NCI-H524 (cell line): ENCODE measurements at places on chromosomes 6 and 20.

DNA sequence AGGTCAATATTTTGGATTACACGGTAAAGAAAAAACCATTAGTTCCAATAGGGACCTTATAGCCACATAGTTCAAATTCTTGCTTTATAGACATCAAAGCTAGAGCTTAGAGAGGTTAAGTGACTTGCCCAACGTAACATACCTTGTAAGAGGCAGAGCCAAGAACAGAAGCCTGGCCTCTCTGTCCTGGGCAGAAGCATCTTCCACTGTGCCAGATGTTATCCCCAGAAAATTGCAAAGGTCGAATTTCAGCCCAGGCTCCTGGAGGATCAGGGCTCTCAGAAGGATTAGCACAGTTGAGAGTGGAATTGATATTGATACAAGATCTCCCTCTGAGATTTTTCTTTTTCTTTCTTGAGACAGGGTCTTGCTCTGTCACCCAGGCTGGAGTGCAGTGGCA, 6.1 kb downstream of the SMIM28 start:
- peak; percentile 90 for DNase-seq

- DNase-seq, result no peak
These were observed 128.1 kb downstream of the ISM1 start for GRCh38 chr20:13349235-13349604.

- DNase-seq, result no peak
These were observed 23.4 kb upstream of the SLCO4A1 start for GRCh38 chr20:62618611-62619529.

DNA sequence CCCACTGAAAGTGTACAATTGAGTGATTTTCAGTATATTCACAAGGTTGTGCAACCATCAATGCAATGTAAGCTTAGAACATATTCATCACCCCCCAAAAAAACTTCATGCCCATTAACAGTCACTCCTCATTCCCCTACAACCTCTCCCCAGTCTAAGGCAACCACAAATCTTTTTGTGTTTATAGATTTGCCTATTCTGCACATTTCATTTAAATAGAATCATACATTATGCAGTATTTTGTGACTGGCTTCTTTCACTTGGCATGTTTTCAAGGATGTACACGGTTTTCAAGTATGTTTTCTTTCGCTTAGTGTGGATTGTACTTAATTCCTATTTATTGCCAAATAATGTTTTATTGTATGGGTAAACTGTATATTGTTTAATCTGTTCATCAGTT, 329.3 kb upstream of the RNF24 start:
- DNase-seq, result no peak

DNA sequence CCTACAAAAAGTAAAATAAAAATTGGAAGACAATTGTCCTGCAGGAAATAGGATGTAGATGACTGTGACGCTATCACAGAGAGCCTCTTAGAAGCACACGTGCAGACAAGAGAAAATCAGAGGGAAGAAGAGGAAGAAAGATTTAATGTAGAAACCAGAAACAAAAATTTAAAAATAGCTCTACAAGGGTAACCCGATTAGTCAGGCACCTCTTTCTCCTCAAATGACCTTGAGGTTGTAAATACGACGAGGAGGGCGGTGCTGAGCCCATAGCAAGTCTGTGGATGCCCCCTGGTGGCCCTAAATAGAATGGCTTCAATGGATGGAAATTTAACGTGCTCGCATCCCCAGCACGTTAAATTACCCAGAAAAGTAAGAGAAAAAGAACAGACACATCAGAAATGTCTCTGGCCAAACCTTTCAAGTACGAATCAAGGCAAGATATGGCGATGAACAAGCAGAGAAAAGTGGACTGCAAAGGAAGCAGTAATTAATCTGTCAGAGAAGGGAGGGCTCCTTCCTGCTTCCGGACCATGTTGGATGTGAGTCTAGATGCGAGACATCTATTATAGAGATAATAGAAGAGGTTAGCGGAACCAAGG, 4.2 kb upstream of the PRPH2 start:
- peak; percentile 82 for DNase-seq

DNA sequence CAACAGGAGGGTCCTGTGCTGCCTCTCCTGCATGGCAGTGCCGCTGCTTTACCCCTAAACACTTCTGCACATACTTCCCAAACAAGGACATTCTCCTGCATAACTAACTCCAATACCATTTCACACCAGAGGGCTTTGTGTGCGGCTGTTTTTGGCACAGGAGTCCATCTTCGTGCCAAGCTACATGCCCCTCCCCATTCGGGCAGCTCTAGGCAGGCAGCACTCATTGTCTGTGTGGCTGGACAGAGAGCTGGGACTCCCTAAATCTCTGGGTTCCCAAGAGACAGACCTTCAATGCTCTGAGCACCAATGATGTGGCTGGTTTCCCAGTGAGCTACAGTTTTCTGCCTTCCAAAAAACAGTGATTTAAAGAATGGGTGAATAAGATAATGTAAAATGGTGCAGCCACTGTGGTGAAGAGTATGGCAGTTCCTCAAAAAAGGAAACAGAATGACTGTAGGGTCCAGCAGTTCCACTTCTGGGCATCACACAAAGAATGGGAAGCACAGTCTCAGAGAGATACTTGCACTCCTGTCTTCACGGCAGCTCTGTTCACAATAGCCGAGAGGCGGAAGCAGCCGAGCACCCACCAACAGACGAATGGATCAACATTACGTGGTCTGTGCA, 80.3 kb upstream of the DUSP22 start:
- DNase-seq, result no peak

- DNase-seq, result no peak
These were observed 437.7 kb upstream of the ADGRB3 start for GRCh38 chr6:68197356-68197755.

- DNase-seq, result no peak
These were observed 871.1 kb downstream of the KIF16B start for GRCh38 chr20:15702161-15702560.

- no peak for DNase-seq
These were observed 6.3 kb upstream of the WFDC13 start for GRCh38 chr20:45695496-45695895.

DNA sequence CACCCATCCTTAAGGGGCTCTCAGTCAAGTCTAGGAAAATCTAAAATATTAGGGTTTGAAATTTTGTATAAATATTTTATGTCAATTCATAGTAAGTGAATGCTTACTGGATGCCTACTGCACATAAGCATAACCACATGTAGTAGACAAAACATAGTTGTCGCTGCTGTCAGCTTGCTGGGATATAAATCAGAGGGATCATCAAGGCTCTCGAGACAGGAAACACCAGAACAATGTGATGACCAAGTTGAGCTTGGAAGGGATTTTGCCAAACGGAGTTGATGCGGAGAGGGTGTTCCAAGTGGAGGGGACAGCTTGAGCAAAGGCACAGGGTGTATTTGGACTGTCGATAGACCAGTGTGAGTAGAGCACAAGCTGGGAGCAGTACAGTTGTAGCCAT, 105.8 kb upstream of the SUPT3H start:
- no peak for DNase-seq

- DNase-seq, result no peak
These were observed 28.1 kb upstream of the QKI start for GRCh38 chr6:163386329-163386908.

- DNase-seq, result no peak
These were observed 74.3 kb downstream of the ADGB start for GRCh38 chr6:146673069-146673468.

- no peak for DNase-seq
These were observed 37.5 kb downstream of the HNF4A start for GRCh38 chr20:44392776-44393607.

GRCh38 chr20:41655962-41656618, 37.9 kb upstream of the CHD6 start:
- no peak for DNase-seq

DNA sequence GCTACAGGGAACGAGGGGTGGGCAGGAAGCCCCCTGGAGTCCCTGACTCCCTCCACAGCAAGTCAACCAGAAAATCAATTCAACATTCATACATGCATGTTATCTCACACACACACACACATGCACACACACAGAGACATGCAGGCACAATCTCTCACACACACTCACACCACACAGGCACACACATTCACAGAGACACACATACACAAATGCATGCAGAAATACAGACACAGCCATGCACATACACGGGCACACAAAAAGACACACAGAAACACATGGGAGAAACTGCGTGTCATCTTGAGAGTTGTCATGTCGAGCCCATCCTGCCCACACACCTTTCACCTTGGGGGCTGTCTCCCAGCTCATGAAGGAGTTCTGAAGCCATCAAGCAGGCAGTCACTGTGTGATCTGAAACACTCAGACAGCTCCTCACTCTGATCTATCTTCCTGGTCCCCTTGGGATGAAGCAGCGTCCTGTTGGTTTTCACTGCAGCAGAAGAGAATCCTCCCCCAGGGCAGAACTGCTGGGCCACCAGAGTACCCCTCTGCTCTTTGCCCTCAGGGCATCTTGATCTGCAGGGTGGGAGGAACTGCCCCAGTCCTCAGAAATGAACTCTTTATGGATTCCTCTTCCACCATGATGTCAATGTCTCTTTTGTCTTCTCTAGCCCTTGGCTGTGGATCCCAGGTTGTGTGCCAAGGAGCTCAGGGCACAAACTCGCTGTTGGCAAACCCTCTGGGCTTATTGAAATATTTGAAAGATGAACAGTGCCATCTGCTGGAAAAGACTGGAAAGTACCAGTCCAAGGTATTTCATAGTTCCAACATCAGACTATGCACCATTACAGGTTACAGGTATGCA, 8.8 kb downstream of the RAET1L start:
- peak; percentile 85 for DNase-seq

DNA sequence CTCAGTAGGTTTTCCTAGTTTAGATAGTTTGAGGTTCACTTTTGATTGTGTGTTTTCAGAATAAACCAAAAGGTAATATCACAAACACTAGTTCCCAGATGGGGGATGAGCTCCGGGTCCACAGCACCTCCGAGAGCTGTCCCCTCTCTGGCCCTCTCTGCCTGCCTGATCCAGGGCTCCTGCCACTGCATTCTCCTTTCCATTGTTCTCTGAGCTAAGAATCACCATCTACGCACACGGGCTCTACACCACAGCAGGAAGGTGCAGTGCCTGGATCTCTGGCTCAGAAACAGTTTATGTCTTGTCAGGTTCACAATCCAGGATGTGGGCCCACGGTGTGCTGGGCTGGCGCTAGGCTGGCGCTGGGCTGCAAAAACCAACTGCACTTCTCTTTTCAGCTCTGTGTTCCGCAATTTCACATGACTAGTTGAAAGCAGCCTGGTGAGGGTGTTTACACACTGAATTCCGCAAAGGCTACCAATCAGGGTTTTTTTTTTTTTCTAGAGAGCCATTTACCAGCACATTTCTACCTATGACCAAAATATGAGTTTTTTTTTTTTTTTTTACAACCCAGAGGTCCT, 167.5 kb downstream of the SOD2 start:
- no peak for DNase-seq

DNA sequence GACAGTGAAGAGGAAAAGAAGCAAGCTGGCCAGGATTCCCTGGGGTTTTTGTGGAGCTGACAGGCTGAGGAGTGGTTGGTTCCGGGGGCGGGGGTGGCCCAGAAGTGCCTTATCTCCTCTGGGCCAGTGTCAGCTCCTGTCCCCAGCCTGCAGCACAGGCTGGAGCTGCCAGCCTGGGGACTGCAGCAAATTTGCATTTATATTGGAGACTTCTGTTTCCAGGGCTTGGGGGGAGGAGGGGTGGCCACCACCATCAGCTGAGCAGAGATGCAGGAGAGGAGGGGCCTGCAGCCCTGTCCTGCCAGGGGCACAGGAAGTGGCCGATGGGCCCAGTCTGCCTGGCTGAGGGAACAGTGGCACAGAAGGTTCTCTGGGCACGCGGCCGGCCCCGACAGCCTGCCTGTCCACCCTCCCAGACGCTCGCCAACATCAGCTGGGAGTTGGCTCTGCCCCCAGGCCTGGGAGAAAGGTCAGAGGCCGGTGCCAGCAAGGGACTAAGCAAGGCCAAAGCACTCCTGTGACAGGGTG, 24.3 kb upstream of the SCRT2 start:
- DNase-seq, result no peak

GRCh38 chr6:43448916-43449315, 6.4 kb downstream of the DLK2 start:
- no peak for DNase-seq

GRCh38 chr6:106520711-106521401, 108.4 kb downstream of the RTN4IP1 start:
- no peak for DNase-seq

DNA sequence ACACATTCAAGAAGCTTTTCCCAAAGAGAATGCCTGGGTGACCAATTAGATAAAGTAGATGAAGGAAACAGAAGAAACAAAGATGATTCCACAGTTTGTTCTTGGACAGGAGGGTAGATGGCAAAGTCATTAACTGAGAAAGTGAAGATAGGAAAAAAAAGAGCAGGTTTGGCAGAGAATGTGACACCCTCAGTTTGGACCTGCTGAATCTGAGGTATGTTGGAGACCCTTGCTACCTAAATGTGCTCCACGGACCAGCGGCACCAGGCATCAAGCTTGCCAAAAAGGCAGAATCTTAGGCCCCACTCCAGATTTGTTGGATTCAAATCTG, 49.7 kb downstream of the ARHGAP18 start:
- no peak for DNase-seq

DNA sequence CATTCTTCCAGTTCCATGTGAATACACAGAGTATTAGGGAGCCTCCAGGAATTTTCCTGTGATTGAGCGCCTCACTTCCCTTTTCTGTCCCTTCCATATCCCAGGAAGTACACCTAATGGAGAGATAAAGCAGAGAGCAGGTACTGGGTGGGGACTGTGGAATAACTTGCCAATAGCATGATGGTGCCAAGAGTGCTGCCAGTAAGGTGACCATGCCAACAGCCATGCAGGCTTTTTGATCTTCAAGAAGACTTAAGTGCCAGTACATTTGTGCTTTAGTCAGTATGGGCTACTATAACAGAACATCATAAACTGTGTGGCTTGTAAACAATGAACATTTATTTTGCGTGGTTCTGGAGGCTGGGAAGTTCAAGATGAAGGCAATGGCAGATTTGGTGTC, 160.2 kb upstream of the RIMS1 start:
- no peak for DNase-seq

- no peak for DNase-seq
These were observed 99.9 kb upstream of the PMEPA1 start for GRCh38 chr20:57809661-57810172.

GRCh38 chr6:166927935-166928643, 28.3 kb downstream of the RNASET2 start:
- no peak for DNase-seq

- DNase-seq, result no peak
These were observed 211.8 kb downstream of the CDKAL1 start for GRCh38 chr6:20746024-20746423.

GRCh38 chr20:53859684-53860083, 210.7 kb downstream of the BCAS1 start:
- DNase-seq, result peak; percentile 44

DNA sequence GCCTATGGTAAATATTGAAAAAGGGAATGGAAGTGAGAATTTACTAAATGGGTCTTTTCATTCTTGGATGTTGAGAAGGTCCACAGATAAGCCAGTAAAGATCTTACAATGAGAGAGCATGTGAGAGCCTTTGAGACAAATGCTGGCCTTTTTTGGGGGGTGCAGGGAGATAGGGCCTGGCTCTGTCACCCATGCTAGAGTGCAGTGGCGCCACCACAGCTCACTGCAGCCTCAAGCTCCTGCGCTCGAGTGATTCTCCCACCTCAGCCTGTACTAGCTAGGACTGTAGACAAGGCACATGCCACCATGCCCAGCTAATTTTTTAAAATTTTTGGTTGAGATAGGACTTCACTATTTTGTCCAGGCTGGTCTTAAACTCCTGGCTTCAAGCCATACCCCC, 63.2 kb upstream of the TMEM181 start:
- no peak for DNase-seq

- DNase-seq, result no peak
These were observed 76.5 kb downstream of the NRN1 start for GRCh38 chr6:5930143-5930770.
